ENCODE measurements at places on chromosomes 6 and 20. TPM values are rescaled to one million over a fixed set of nuclear protein-coding genes. Genes with fewer than 3 reads are reported as not detected.
A peak's percentile ranks its signal among the peaks of the same experiment; 100 is the strongest.

DNA sequence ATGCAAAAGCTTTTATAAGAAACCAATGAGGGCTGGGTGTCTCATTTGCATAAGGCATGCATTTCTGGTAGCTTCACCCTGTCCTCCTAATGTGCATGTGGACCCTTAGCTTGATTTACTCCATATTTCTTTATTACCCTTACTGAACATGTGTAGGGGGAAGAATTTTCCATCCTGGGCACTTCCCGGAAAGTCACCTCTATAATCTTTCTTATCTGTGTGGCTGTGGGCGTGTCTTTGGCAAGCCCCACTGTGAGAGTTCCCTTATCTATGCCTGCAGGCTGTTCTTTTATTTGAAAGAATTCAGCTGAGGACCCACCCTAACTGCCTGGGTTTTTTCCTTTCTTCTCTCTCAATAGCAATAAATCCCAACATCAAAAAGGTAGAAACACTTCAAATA is 627.8 kb downstream of the DOK5 start:
- no peak for DNase-seq

DNA sequence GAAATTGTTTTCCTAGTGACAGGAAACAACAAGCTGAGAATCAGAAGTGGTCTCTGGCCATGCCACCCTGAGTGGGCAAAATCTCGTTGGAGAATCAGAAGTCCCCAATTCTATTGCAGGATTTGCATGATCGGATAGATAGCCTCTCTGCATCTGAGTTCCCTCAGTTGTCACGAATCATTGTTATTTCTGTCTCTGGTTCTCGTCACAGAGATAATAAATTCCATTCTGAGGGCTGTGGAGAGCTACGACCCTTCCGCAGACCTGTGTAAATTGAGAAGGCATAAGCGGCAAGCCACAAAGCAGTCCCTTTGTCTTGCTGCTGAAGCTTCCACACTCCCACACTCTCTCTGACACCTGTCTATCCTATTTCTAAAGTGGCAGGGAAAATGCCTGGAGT is 102.4 kb upstream of the CNR1 start:
- no peak for DNase-seq

DNA sequence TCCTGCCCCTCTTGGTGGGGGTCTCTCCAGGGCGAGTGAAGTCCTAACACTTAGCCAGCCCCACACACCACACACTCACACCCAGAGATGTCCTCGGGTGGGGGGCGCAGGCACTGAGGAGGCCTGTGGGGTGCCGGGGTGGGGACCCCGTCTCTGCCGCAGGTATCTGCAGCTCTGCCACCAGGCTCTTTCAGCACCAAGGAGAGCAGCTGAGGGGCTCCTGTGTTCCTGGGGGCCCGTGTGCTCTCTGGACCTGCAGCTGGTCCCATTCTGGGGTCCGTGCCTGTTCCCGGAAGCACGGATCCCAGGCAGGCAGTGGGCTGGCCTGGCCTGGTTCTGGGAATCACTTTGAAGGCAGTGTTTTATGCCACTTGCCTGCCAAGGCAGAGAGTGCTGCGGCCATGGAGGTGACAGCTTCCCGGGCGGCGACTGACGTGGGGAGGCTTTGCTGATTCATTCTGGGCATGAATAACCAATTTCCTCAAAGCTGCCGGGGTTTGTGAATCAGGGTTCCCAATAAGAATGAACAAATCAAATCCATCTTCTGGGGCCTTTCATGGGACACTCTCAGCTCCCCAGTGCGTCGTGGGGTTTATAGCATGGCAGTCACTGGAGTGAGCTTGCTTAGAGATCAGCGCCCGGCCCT is 54.4 kb upstream of the SLCO4A1 start:
- DNase-seq = peak; percentile 42

DNA sequence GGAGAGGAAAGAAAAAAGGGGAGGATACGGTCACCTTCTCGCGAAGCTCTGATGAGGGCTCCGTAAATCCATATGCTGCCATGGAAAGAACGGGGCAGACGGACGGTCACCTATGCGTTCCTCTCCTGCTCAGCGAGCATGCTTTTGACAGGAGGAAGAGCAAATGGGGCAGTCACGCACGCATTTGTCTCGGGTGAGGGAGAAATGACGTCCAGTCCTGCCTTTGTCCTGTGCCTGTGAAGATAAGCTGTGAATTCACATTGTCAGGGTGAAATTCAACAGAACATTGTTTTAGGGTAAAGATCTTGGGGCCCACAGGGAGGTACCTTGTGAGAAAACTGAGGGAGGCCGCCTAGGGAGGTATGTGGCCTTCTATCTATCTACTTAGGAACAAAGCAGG is 83.8 kb downstream of the IRF4 start:
- no peak for DNase-seq

GRCh38 chr6:3523271-3523670 is 66.4 kb upstream of the SLC22A23 start:
- DNase-seq = peak; percentile 52

DNA sequence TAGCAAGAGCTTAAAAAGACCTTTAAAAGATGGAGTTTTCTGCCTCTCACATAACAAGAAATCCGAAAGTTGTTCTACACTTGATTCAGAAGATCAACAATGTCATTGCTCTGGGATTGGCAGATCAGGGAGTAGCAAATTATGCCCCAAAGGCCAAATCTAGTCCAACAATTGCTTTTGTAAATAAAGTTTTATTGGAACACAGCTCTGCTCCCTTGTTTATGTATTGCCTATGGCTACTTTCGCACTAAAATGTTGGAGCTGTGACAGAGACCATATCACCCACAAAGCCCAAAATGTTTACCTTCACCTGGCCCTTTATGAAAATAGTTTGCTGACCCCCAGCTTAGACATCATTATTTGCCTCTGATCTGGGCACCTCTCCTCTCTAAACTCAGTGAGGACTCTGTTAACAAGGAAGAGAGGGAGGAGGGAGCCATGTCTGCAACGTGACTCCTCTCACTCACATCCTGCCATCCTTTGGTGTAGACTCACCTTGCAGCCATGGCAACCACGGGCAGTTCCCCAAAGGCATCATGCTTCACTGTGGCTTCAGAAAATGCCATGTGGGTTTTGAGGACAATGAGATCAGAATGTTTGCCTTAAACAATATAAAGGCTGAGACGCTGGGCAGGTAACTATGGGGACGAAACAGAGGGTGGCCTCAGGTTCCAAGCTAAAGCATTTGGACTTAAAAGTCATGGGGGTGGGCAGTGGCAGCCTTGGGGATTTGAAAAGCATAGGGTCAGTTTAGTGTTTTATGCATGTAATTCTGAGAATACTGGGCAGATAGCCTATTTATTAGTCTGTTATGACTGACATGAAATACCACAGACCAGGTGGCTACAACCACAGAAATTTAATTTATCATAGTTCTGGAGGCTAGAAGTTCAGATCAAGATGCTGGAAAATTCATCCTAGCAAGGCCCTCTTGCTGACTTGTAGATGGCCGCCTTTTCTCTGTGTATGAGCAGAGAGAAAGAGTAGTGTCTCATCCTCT is 149.7 kb upstream of the TNFAIP3 start:
- no peak for DNase-seq

DNA sequence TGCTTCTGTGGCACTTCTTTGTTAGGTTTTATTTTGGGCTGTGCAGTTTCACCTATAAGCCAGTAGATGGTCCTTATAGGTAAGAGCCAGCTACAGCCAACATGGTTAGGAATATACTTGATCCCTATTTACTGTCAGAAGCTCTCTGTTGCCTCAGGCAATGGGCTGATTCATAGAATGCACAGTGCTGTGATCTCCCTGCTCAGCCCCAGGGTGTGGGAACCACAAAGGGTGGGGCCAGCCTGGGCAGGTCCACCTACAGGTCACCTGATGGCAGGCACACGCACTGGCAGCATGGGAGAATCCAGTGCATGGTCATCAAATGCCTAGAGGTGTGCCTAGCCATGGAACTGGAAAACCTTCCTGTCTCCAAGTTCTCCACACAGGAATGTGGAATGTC is 191.9 kb downstream of the MOXD1 start:
- DNase-seq = peak; percentile 55

GRCh38 chr6:137665342-137665934 is 171.2 kb upstream of the OLIG3 start:
- DNase-seq = no peak

GRCh38 chr20:50567860-50568548 is 57.8 kb downstream of the PTPN1 start:
- no peak for DNase-seq

- peak; percentile 70 for DNase-seq
Measured at GRCh38 chr6:105431226-105431625, 28.3 kb upstream of the PREP start.

DNA sequence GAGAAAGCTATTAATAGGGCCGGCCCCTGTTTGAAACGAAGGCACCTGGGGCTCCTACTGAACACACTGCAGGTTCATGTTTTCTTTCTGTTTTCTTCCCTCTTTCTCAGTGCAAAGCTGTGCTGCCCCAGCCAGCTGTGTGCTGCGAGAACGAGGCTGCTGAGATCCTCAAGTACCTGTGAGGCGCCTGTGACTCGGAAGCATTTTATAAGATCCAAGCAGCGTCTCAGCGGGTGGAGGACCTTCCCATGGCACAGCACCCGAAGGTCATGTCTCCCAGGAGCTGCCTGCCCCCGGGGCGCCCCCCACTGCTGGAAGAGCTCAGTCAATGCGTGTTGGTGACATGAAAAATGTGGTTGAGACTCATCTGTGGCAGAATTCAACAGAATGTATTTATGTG is 66.3 kb downstream of the SMOC2 start:
- DNase-seq = no peak

DNA sequence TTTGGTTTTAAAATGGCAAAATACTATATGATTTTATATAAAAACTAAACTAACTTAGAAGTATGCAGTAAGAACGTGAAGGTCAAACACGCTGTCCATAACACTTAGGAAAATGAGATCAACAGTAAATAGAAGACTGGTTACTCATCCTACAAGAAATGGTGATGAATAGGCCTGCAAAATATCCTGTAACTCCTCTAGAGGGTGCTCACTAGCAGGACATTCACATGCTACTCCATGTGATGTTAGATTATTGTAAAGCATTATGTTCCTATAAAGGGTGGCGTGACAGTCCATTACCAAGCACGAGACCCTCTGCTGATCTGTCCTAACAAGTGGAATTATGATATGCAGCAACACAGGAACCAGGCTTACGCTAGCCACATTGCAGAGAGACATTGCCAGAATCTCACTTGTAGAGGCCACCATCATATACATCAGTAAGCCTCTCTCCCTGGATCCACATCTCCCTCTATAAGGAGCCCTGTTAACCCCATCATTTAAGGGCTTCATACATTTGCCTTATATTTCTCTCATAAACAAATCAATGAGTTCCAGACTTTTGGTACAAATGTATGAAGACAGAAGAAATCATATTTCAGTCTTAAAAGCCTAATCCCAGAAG is 18.0 kb upstream of the DEFB129 start:
- peak; percentile 61 for DNase-seq

- DNase-seq = no peak
Measured at GRCh38 chr20:62273416-62273815, 29.4 kb upstream of the ADRM1 start.

DNA sequence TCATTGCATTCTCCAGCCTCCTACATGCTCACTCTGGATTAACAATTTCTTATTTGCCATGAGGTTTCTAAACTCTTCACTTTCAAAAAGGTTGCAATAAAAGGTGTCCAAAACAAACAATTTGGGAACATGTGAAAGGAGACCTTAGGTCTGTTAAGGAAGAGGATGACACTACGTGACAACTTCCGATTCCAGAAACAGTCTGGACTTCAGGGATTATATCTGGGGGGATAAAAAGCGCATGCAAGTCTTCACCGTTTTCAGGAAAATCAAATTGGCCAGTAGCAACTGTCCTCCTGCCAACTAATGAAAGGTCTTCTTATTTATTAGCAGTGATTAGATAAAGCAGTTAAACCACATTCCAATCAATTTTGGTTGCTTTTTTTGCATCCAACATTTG is 1.8 kb downstream of the ZDHHC14 start:
- no peak for DNase-seq

GRCh38 chr6:14544666-14545065 is 427.1 kb downstream of the CD83 start:
- no peak for DNase-seq

DNA sequence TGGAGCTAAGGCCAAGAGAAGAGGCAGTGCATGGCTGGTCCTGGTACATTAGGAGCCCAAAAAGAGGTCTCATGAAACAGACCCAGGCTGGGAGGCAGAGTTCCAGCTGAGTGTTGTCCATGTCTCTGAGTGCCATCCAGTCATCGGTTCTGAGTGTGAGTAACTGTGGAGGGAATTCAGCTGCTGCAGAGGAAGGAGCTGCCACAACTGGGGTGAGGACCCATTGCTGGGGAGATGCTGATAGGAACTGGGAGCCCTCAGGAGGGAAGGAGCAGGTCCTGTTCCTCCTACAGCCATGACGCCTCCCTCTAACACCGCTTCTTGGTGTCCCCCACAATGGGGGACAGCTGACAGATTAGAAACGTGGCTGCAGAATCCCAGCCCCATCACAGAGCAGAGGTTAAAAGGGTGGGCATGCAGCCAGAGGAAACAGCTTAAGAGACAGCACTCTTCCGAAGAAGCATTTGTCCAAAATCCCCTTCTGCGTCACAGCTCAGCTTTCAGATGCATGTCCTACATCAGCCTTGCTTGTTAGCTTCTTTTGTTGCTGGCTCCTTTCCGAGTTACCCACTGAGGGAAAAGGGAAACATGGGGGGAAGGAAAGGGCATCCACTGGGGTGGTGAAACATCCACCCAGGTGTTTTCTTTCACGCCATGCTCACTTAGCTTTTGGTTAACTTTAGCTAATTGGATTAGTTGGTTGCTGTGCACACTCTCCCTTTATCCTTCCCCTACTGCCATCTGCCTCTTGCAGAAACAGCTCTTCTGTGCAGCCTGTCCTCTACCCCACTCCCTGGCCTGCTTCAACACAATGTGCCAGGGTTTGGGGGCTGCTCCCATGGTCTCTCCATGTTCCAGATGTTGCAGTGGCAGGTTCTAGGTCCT is 239.2 kb downstream of the SYNDIG1 start:
- no peak for DNase-seq

DNA sequence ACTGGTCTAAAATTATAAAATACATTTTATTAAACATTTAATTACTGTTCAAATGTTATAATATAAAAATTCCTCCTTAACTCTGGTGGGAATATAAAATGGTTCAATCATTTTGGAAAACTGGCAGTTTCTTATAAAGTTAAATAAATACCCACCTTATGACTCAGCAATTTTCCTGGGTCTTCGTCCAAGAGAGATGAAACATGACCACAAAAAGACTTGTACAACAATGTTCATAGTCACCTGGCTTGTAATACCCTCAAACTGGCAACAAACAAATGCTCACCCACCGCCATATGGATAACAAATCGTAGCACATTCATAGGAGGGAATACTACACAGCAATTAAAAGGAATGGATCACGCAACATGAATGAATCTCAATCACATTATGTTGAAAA is 66.0 kb upstream of the RIN2 start:
- peak; percentile 62 for DNase-seq

Gene TENT5A
- 3.9 TPM for total RNA-seq

Gene FAM209A
- 0.42 TPM for total RNA-seq

Gene OPRM1
- total RNA-seq = not detected

Gene PARD6B
- total RNA-seq = 5.8 TPM

Gene BTNL2
- total RNA-seq = not detected

Gene KIF13A
- 33.5 TPM for total RNA-seq

Gene PRDM1
- 12.6 TPM for total RNA-seq

Gene TUBB2A
- total RNA-seq = 13.3 TPM
